ENCODE measurements at places on chromosomes 7 and 10.

- no peak for DNase-seq
Observed at GRCh38 chr7:10474048-10474447, 499.6 kb upstream of the PHF14 start.

- DNase-seq = no peak
Observed at GRCh38 chr10:100013621-100014020, 3.9 kb upstream of the DNMBP start.

DNA sequence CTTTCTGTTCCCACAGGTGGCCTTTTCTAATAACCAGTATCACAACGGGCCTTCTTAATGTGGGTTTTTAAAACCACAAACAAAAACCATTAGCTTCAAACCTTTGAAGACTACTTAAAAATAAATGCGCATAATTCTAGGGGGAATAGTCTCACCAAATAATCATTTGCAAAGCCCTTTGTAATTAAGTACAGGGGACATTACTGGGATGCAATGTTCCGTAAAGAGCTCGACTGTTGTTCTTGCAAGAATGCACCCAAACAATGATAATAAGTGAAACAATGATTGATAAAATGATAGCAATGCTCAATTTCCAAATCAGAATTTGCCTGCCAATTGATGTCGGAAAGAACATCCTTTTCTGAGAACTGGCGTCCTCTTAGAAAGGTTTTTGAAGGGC lies 589.1 kb upstream of the ADARB2 start:
- DNase-seq = no peak

- no peak for DNase-seq
Observed at GRCh38 chr7:115359119-115359518, 437.2 kb downstream of the MDFIC start.

GRCh38 chr7:43308913-43309705 lies 196.7 kb downstream of the HECW1 start:
- DNase-seq = no peak

DNA sequence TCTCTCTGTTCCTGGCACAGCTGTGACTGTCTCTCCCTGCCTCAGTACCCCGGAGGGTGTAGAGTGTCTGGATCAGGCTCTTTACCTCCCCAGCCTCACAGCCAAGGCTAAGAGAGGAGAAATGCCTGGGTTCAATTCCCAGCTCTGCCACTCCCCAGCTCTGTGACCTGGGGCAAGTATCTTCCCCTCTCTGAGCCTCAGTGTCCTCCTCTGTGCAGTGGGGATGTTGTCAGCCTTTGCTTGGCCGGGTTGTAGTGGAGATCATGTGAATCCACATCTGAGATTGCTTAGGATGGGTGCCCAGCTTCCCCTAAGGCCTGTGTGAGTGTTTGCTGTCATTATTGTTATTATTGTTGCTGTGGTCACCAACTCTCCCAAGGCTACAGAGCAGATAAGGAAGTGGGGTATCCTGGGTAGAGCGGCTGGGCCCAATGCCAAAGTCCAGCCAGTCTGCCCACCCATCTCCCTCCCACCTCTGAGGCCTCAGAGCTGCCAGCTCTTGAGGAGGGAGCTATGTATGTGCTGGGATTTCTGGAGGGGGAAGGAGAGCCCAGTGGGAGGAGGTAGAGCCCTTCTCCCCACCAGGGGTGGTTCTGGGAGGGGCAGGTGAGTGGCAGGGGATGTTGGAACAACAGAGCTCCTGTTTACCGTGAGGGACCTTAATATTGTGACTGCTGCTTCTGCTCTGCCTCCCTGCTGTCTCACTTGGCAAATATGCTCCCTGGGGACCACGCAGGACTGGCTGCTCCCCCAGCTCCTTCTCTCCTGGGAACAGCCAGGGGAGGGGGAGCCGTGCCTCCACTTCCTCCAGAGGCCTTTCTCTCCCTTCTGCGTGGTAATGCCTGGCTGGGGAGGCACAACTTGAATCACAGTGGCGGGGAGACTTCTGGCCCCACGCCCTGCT lies 170.5 kb downstream of the RPS24 start:
- no peak for DNase-seq

GRCh38 chr10:62492012-62492869 lies 118.1 kb downstream of the ZNF365 start:
- peak; percentile 47 for DNase-seq

GRCh38 chr7:108181073-108181985 lies 51.2 kb upstream of the LAMB4 start:
- DNase-seq = peak; percentile 70

DNA sequence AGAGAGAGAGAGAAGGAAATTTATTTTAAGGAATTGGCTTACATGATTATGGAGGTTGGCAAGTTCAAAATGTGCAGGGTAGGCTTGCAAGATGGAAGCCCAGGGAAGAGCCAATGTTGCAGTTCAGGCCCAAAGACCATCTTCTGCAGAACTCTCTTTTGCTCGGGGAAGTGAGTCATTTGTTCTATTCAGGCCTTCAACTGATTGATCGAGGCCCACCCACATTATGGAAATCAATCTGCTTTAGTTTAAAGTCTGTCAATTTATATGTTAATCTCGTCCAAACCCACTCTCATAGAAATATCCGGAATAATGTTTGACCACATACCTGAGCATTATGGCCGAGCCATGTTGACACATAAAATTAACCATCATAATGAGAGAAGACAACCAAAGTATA lies 113.3 kb upstream of the CXCL12 start:
- no peak for DNase-seq

- no peak for DNase-seq
Observed at GRCh38 chr7:14622559-14622958, 280.0 kb downstream of the DGKB start.

GRCh38 chr7:24898691-24899090 lies 81.3 kb downstream of the OSBPL3 start:
- no peak for DNase-seq

GRCh38 chr7:143410521-143411004 lies 1.9 kb upstream of the EPHA1 start:
- no peak for DNase-seq

DNA sequence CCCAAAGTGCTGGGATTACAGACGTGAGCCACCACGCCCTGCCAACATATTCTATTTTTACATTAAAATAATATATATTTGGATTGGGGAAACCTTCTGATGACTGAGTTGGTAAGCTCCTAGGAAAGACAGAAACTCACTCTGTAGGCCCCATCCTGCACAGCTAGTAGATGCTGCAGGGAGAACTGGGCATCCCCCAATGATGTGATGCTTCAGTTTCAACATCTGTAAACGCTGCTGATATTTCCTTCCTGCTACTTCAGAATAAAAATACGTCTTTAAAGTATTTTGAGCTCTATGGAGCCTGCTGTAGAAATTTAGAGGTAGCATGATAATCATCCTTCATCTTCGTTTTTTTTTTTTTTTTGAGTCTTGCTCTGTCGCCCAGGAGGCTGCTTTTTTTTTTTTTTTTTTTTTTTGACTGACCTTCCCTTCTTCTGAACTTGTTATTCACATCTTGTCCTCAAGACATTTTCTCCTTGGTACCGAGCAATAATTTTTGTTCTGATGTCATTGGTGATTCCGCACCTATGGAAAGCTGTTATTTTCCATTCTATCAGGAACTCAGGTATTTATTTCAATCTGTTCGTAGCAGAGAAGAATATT lies 21.8 kb upstream of the INPP5F start:
- no peak for DNase-seq

GRCh38 chr7:17846935-17847334 lies 93.4 kb downstream of the SNX13 start:
- no peak for DNase-seq

GRCh38 chr7:49845626-49846025 lies 72.2 kb downstream of the VWC2 start:
- no peak for DNase-seq

DNA sequence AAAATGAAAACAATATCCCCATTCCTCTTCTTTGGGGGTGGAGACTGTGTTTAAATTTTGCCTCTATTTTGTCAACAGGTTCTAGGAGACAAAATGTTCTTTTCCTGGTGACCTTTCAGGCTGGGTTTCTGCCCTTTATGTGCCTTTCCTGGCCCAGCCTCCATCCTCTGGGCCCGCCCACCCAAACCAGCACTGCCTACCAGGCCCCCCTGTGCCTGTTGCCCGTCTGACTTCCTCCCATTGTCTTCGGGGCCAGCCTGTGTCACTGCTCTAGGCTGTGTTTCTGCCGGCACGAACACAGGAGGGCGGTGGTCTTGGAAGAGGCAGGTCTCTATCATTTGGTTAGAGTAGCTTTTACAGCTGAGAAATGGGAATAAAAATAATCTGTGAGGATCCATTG lies 13.9 kb downstream of the TSPAN14 start:
- DNase-seq = peak; percentile 81

GRCh38 chr10:78906734-78907390 lies 161.9 kb upstream of the ZMIZ1 start:
- no peak for DNase-seq

DNA sequence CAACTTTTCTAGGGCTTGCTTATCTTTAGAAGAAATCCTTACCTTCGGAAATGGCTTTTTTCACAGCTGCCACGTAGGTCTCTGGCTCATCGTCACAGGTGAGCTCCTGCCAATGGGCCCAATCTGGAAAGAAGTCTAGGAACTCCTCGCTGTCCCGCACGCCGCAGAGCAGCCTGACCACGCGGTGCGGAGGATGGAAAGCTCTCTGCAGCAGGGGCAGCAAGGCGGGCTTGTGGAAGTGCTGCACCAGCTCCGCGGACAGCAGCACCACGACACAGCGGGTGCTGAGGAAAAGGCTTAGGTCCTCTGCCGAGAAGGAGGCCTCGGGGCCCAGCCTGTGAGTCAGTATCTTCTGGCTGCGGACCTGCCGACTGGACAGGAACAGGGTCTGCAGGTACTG lies 10.8 kb downstream of the PIK3AP1 start:
- DNase-seq = no peak

GRCh38 chr10:47192273-47192672 lies 107.7 kb upstream of the GDF10 start:
- no peak for DNase-seq

DNA sequence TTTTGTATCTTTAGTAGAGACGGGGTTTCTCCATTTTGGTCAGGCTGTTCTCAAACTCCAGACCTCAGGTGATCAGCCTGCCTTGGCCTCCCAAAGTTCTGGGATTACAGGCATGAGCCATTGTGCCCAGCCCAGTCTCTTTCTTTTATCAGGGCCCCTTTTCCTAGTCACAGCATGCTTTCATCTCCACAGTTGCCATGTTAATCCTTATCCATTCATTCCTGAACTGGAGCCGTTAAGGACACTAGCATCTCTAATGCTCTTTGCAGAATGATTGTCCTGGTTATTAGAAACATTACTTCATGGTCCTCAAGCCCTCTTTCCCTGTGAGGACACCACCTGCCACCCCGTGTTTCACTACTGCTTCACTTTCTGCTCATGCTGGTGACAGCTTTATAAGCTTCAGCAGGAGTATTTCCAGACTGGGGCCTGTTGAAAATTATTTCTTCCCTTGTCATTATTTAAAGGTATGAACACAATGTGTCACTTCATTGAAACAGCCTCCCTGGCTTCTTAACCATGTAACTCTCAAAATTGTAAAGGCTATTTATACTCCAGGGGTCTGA lies 313.9 kb downstream of the BMPER start:
- no peak for DNase-seq
